GM03348 (cell line): ENCODE measurements at places on chromosomes 4 and X.

GRCh38 chr4:185013417-185014125, 4.7 kb upstream of the HELT start:
- no peak for DNase-seq

GRCh38 chr4:135164601-135165000, 963.0 kb upstream of the PABPC4L start:
- no peak for DNase-seq

DNA sequence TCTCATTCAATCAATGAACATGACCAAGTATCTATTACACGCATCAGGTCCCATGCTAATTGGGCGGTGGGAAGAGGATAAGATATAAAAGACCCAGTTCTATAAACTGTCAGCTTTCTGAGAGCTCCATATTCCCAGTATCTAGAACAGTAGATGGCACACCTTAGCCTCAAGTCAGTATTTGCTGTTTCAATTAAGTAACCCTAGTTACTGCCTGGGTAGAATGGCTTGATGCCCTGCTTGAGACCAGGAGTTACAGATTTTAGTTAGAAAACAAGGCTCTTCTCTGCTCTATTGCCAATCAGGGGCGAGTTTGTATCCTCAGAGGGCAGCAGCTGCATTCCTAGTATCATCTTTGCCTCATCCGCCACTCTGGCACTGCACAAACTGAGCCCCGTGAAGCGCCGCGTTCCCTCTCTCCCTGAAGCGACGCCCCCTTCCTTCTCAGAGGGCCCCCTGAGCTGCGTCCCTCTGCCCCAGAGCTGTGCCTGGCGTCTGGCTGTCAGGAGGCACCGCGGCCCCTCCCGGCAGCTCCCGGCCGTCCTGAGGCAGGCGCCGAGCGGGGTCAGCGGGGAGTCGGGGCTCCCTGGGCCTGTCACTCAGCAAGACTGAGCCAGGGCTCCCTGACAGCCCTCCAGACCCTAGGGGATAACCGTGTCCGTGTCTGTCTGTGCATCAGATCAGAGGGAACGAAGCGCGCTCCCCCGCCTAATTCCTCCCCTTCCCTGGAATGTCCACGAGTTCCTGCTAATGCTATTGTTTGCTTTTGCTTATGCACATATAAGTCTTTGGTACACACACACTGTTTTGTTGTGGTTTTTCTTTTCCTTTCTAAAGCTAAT, 212.4 kb upstream of the TTC29 start:
- peak; percentile 48 for DNase-seq

GRCh38 chr4:106421441-106422296, 53.1 kb upstream of the GIMD1 start:
- DNase-seq, result peak; percentile 51

- DNase-seq, result no peak
Measured at GRCh38 chrX:101619364-101619763, 1.6 kb upstream of the ARMCX6 start.

GRCh38 chr4:54371173-54371572, 142.1 kb downstream of the PDGFRA start:
- no peak for DNase-seq

DNA sequence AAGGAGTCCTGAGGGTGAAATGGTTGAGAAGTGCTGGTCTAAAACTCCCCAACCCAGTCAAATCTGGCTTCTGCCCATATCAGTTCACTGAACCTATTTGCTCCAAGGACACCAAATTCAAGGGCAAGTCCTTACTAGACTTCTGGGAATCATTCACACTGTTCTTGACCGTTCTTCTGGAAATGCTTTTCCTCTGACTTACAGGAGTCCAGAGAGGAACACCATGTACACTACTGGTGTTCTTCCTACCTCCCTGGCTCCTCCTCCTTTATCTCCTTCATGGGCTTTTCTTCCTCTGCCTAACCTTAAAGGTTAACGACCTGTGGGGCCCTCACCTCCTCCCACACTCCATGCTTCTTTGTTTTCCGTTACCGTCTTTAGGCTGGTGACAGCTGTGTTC, 281.3 kb downstream of the FRMPD4 start:
- DNase-seq, result no peak

GRCh38 chr4:8351931-8352367, 82.4 kb downstream of the HTRA3 start:
- peak; percentile 47 for DNase-seq

DNA sequence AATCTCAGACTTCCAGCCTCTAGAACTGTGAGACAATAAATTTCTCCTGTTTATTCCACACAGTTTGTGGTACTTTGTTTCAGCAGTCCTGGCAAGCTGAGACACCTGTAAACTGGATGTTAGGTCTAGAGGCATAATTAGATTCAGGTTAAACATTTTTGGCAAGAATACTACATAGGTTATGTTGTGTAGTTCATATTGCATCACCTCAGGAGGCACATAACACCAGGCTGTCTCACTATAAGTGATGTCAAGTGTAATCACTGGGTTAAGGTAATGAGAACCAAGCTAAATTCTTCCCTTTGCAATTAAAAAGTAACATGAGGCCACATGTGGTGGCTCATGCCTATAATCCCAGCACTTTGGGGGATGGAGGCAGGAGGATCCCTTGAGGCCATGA, 214.2 kb downstream of the ZNF674 start:
- DNase-seq, result no peak

DNA sequence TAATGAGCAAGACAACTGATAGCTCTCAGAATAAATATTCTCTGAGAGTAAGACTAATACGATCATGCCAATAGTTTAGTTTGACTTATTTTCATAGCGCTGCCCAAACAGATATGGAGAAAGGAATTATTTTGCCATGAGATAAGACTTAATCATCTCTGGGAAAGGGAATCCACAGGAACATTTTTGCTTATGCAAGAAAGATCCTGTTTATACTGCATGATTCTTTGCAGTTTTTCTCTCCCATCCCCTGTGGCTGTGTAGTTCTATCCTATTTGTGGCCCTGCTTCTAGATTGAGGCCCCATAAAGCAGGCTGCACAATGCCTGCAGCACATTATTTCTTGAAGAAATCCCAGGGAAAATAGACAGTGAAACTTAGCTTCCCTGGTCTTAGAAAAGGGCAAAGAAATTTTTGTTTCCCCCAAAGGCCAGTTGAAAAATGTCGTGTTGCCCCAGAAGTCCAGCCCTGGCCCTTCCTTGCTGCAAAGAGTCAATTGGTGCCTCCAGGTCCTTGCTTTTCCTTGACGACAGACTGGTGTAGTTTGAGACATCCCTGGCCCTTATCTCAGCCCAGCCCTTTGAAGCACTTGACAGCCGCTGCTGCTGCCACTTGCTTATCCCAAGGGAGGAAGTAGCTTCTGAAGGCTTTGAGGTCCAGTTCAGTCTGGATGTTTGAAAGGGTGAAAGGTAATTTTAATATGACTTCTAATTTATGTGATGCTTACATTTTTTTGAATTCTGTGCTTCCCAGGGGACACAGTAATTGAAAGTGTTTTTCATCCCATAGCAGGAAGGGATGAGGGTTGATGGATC, 45.0 kb upstream of the SH3RF1 start:
- peak; percentile 23 for DNase-seq

DNA sequence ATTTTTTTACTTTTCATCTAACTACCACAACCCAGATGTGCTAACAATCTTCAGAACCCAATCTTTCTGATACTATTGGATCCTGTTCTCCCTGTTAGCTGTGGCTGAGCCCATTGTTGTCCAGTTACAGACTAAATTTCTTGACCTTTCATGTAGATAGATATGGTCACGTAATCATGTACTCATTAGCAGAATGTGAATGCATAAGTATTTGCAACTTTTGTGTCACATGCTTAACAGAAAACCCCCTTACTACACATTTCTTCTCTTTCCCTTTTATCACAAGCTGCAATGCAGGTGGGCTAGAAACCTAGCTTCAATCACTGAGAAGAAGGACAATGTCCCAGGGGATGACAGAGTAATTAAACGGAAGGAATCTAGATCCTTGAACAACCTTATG, 13.1 kb upstream of the FAM13A start:
- no peak for DNase-seq

DNA sequence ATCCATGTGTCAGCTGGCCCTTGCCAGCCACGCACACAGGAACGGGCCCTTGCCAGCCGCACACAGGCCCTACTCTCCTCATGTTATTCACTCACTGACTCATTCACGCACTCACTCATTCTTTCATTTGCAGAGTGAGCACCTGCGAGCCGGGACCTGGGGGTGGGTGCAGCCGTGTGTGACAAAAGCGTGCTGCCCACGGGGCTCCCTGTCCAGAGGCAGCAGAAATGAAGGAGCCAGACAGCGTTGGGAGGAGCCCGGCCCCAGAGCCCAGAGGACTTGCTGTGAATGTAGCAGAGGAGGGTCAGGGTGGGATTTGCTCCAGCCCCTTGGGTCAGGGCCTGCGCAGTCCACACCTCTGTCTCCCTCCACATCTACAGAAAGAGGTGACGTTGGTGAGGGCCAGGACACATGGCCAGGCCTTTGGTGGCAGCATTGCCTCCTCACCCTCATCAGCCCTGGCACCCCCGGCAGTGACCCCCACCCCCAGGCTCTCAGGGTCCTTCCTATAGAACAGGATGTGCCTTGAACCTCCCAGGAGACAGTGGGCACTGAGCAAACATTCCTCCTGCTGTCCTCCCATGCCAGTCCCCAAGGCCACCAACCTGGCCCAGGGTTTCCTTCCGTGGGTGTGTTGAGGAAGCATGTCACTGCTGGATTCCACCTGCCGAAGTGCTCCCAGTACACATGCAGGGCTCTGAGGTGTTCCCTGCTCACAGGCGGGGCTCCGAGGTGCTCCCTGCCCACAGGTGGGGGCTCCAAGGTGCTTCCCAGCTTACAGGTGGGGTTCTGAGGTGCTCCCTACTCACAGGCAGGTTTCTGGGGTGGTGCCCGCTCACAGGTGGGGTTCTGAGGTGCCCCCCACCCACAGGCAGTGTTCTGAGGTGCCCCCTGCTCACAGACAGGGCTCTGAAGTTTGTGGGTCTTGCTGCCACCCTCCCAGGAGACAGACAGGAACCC, 105.7 kb downstream of the HMX1 start:
- DNase-seq, result no peak

DNA sequence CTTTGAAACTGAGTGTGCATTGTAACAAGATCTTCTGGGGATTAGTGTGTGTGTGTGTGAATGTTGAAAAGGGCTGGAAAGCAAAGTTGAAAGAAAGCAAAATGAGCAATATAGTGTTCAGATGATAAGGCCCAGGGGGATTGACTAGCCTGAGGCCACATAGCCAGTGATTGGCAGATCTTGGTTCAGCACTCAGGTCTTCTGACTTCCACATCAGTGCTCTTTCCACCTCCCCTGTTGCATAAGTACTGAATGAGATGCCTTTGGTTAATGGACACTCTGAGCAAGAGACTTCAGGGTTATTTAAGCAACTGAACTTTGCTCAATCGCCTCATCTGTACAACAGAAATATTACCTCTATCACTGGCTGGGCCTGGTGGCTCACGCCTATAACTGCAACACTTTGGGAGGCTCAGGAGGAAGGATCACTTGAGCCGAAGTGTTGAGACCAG, 120.4 kb downstream of the TMEM164 start:
- no peak for DNase-seq

DNA sequence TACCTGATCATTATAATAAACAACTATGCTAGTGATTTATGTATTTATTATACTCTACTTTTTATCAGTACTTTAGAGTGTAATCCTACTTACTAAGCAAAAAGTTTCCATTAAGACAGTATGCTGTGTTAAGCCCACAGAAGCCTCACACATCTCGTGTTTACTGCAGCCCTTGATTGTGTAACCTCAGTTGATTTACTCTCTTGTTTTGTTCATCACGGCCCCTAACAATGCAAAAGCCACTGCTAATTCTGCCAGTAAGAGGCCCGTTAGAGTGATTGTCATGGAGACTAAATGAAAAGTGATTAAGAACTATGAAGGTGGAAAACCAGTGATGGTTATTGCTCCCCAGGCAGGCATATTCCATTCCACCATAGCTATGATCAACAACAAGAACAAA, 436.2 kb downstream of the SPOCK3 start:
- no peak for DNase-seq

DNA sequence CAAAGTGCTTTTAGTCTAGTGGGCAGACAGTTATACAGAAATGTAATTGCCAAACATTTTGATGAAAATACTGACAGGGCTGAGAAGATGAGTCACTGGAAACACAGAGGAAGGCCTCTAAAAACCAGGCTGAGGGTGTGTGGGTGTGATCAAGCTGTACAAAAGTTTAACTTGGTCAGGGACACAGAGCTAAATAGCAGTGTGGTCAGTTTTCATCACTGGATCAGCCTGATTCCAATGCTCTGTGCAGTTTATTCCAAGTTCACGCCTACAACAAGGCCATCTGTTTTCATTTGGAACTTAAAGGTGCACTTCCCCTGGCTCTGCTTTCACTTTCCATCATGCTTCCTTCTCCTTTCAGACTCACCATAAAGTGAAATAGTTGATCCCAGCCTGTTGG, 10.6 kb downstream of the CENPVL3 start:
- DNase-seq, result peak; percentile 14

- DNase-seq, result peak; percentile 3
Measured at GRCh38 chr4:152815078-152815477, 35.3 kb downstream of the ARFIP1 start.

DNA sequence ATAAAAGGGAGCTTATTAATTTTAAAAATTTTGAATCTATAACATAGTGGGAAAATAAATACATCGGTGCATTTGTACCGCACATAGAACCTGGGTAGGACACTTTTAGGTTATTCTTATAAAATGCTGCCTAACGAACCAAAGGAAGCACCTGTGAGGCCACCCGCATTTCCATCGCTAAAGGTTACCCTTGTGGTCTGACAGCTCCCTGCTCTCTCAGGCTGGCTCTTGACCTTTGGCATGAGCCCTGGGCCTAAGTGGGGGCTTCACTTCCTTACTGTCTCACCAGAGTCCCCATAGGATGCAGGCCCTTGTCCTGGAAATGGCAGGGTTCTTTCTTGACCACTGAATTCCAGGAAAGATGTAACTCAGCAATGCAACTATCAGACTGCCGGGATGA, 46.0 kb downstream of the HADH start:
- DNase-seq, result no peak

DNA sequence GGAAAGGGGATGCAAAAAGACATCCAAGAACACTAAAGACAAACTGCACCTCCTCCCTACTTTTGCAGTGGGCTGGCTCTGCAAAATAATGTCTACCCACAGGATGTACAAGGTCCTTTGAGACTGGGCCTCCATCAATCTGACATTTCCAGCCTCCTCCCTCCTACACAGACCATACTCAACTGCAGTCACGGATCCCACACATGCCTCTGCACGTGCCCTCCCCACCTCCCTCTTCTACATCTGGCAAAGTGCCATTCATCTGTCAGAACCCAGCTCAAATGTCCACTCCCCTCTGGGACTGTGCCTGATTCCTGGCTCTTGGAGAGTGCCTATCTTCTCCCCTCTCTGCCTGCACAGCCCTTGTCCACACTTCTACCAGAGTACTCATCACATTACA, 50.3 kb downstream of the CHRDL1 start:
- DNase-seq, result no peak

DNA sequence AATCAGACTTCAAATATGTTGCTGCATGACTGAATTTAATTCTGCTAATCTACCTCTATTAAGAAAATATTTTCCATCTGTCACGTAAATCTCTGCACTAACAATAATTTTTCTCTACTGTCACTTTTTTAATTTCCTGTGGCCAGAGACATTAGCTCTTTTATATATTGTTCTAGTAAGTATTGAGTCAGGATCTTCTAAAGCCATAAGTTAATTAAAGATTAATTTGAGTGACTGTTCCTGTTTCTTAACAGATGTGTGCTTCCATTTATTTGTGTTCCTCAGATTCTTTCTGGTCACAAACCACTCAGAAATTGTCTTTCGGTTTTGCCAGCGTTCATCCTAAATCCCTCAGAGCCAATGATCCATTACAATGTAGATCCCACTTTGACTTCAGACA, 2.4 kb upstream of the SMR3B start:
- DNase-seq, result no peak
